NCI-H524 (cell line): ENCODE measurements at places on chromosomes 13 and 19.
A peak's percentile ranks its signal among the peaks of the same experiment; 100 is the strongest.

DNA sequence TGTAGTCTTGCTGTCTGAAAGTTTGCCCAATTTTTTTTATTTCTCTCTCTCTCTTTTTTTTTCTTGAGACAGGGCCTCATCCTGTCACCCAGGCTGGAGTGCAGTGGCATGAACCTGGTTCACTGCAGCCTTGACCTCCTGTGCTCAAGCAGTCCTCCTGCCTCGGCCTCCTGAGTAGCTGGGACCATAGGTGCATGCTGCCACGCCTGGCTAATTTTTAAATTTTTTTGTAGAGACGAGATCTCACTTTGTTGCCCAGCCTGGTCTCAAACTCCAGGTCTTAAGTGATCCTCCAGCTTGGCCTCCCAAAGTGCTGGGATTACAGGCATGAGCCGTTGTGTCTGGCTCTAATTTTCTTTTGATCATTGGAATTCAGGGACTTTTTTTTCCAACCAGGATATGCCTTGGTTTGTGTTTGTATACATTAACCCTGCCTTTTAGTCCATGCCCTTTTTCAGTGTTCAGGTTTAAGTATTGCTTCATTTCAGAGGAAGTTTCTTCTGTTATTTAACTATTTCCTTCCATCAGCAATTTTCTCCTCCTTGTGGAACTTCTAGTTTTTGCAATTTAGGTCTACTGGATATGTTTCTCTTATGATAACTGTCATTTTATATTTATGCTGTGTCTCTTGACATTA lies 201.4 kb downstream of the PCCA start:
- no peak for DNase-seq

- no peak for DNase-seq
These were observed 3.7 kb upstream of the LYPD3 start for GRCh38 chr19:43469160-43469480.

DNA sequence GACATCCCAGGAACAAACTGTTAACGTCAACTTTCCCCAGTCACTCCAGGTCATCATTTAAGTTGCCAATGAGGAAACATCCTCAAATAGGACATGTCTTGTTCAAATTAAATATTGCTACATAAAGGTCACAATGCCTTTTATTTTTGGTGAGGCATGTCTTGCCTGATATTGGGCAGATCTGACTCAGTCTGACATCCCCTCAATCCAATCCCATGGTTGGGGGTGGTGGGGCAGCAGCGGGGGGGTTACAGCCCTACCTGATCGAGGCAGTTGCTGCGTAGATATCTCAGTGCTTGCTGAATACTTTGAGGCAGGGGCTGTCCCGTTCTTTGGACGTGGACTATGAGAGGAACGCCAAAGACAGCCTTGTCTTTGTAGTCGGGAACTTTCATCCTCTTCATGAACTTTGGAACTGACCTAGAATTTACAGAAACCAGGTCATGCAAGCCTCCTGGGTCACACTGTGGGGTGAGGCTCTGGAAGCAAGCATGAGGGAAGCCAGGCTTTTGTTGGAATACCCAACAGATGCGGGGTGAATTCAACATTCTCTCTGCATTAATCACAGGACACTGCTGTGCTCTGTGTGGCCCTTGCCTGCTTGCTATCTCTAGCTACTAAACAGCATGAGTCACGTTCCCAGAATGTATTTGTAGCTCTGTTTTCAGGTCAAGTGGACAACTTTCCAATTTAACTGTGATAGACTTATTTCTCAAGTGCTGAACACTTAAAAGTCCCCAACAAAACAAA lies 109.8 kb downstream of the KL start:
- no peak for DNase-seq

DNA sequence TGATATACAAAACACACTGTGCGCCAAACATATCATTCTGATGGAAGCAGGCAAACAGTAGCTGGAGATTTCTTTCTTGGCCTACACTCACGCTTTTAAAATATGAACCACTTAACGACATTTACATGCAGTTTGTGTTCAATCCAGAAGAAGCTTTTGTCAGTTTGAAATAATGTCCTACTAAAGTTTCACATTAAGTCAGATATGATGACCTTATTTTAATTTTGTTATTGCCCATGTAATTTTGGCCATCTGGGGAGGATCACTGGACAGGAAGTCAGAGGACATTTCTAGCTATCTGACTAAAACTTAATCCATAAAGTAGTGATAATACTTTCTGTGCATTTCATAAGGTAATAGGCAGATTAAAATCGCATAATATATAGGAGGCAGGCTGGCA lies 98.1 kb downstream of the DCLK1 start:
- no peak for DNase-seq

- DNase-seq = no peak
These were observed 28.5 kb upstream of the POP4 start for GRCh38 chr19:29577649-29577963.

DNA sequence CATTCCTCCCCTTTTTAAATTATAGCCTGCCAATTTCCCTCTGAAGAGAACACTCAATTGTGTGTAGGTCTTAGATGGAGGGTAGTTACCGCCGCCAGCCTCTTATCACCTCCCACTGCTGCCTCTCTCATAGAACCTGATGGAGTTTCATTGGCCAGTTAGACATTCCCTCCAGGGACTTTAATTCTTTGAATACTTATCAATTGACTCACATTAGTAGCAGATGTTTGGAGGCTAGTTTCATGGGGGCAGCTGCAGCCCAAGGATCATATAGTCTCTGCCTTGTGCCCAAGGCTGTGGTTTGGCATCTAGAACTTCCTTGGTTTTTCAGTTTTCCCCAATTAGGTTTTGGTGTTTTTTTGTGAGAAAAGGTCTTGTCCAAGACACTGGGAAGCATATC lies 318.9 kb upstream of the HTR2A start:
- DNase-seq = no peak

- DNase-seq = no peak
These were observed 10.0 kb upstream of the IGFL3 start for GRCh38 chr19:46134527-46134926.

DNA sequence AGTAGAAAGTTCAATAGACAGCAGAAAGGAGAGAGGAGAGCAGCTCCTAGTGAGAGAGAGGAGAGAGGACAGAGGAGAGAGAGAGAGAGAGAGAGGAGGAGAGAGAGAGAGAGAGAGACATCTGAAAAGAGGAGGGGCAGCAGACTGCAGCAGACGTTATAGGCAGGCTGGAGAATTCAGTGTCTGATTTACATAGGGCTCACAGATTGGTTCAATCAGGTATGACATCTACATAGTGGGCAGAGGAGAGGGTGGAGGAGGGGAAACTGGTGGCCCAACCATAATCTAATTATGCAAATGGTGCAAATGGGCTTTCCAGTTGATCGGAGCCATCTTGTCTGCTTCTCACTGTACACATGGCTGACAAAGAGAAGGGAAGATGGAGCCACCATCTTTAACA lies 221.3 kb upstream of the TRPC4 start:
- peak; percentile 49 for DNase-seq

DNA sequence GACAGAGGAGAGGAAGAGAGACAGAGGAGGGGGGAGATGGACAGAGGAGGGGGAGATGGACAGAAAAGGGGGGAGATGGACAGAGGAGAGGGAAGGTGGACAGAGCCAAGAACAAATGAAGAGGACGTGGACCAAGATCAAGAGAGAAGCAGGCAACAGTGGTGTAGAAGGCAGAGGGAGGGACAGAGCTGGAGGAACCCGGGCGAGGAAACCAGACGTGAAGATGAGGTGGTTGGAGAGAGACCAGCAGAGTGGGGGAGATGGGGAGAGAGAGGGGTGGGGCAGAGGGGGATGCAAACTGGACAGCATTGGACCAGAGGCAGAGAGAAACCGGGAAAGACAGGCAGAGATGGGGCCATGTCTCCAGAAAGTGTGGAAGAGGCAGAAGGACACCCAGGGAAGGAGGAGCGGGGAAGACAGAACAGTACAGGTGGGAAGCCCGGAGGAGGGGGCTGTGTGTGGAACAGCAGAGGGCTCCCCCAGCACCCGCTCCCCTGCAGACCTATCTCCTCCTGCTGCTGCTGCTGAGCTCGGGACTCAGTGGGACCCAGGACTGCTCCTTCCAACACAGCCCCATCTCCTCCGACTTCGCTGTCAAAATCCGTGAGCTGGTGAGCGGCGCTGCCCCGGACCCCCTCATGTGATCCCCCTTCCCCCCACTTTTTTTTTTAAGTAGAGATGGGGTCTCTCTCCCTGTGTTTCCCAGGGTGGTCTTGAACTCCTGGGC lies 1.3 kb downstream of the FLT3LG start:
- DNase-seq = no peak

GRCh38 chr13:75329723-75330122 lies 152.2 kb downstream of the TBC1D4 start:
- no peak for DNase-seq

DNA sequence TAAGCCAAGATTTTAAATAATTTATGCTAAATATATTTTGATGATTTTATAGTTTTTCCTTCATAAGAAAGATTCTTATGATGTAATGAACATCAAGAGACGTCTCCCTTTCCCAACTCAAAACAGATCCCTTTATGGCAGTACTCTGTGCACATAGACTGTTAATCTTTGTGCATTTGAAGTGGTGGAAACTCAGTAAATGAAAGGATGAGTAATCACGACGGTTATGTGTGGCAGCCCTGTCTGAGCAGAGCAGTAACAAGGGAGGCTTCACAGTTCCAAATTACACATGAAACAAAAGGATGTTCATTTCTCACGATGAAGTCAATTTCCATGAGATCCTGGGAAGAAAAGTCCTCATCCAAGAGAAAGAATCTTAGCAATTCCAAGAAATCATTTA lies 498.1 kb downstream of the KLF5 start:
- DNase-seq = no peak

DNA sequence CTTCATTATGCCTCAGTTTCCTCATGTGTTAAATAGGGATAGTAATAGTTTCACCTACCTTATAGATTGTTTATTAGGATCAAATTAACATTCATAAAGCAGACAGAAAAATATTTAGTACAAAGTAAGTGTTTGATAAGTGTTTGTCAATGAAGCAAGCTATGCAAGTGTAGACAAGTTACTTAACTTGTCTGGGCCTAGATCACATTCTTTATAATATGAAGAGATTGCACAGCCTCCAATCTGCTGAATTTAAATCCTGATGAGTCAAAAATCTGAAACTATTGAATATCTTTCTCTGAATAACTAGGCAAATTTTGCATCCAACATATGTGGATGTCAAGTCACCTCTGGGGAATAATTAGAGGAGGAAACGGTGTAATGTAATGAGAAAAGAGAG lies 170.5 kb downstream of the MZT1 start:
- no peak for DNase-seq

- peak; percentile 40 for DNase-seq
These were observed 524 bp downstream of the NAA16 start for GRCh38 chr13:41311406-41312175.

- DNase-seq = no peak
These were observed 78.6 kb downstream of the DCT start for GRCh38 chr13:94400874-94401273.

- DNase-seq = no peak
These were observed 1244.2 kb downstream of the DIAPH3 start for GRCh38 chr13:58919551-58919950.

DNA sequence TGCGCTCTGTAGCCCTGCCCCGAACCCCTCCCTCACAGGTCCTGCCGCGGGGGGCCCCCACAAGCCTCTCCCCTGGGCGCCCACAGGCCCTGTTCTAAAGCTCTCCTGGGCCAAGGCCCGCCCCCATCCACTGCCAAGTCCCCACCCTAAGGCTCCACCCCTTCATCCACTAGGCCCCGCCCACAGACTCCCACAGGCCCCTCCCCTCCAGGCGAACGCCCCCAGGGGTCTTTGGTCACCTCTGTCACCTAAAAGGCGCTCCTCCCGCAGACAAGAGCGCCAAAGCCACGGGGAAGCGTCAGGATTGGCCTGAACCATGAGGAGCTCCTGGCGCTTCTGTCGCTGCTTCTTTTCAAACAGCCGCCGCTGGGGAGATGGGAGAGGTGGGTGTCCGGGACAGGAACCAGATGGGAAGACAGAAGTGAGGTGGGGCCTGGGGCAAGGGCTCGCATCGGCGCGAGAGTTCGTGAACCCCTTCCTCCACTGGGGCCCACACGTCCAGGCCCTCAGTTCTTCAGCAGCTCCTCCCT lies 2.3 kb downstream of the TULP2 start:
- no peak for DNase-seq

DNA sequence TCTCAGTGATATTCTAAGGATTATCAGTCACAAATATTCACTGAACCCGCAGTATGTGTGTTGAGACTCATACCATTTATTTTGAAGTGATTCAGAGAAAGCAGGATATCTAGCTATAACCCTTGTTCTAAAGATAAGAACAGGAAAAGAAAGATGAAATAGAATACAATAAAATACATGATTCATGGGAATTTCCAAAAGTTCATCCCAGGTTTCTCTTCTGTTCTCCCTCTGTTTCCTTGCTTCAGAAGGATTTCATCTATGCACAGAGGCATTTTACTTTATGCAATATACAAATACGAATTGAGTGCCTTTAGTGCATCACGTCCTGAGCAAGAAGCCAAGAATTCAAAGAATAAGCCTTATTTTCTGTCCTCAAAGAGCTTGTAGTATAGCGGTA lies 274.4 kb upstream of the GPC6 start:
- DNase-seq = no peak

DNA sequence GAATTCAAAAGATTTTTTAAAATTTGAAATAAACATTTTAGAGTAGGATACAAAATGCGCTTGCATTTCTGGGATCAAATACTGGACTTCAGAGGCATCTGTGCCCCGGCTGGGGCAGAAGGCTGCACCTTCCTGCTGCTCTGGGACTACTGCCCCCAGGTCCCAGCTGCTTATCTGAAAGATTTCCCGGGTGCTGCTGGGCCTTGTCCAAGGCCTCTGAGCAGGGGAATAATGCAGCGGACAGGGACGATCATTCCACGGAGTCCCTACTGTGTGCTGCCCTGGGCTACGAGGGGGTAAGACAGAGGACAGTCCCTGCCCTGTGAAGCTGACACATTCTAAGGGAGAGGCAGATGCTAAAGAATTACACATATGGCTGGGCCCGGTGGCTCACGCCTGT lies 33.1 kb upstream of the NCCRP1 start:
- DNase-seq = no peak

DNA sequence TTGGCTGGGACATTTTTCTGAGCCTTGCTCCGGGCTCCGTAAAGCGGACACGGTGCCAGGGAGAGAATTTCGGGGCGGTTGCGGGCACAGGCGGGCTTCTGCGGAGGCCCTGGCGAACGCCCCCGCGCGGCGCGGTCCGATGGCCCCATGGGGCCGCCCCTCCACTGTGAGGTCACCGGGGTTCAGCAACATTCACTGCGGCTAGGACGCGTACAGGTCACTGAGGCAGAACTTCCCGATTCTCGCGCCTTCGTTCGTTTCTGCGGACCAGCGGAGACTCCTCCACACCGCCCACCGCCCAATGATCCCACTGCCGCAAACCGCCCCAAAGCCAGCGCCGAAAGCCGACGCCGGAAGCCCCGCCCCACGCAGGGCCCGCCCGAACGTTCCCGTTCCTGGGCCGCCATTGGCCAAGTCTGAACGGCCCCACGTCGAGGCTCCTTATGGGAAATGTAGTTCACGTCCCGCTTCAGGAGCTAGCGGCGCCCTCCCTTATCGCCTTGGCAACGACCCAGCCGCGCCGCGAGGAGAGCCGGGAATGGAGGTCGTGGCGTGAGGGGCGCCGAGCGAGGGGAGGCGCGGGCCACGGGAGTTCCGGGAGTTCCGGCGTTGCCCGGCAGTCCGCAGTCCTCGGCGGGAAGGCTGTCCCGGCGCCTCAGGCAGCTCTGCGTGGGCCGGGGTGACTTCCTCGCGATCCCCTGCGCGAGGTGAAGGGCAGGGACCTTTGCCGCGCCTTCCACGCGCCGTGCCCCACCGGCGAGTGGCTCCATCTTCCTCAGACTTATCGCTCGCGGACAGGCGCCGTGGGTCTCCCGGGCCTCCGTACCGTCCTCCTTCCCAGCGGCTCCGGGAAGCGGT lies at the start of gene ZNF584:
ZNF584 (plus strand) TSS at position 498 of the 858 bp plus-strand sequence. CDS start 499 bp downstream, outside the sequence.
- peak; percentile 93 for DNase-seq
